ENCODE measurements at places on chromosomes 2 and 18.

DNA sequence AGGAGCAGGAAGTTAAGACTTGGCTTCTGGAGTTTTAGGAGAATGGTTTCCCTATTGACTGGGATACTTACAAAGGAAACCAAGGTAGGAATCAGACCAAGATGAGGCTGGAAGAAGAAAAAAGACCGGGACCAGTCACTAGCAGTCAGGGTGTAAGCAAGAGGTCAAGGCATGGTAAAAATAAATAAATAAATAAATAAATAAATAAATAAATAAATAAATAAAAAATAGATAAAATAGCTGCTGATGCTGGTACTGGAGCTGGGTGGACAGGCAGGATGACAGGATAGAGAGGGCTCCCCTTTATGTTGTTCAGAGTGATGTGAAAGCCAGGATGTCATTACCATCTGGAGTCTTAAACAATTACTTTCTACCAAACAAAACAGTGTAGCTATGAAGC lies 89.9 kb downstream of the MYO5B start:
- no peak overlapping the region for H3K4me3 ChIP-seq
- H3K36me3 ChIP-seq, result no peaks in the 10 kb centered on the region
- no peak for DNase-seq
- no peak overlapping the region for H3K27ac ChIP-seq

DNA sequence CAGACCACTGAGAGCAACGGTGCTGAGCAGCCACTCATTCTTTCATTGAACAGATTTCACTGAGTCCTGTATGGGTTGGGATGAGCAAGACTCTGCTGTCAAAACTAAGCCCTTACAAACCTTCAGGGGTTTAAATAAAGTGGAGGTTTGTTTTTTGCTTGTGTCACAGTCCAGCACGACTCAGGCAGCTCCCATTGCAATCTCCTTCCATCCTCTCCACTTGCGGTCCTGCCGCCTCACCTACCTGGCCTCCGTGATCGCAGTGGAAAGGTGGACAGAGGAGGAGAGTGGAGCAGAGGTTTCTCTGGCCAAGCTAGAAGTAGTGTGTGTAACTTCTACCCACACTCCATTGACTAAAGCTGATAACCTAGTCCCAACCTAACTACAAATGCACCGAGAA lies 332.2 kb downstream of the ZNF516 start:
- no peaks in the 10 kb centered on the region for H3K4me1 ChIP-seq
- no peak overlapping the region for H3K27ac ChIP-seq
- no peaks in the 10 kb centered on the region for H3K27me3 ChIP-seq
- no peaks in the 10 kb centered on the region for H3K36me3 ChIP-seq
- no peak overlapping the region for H3K4me3 ChIP-seq

DNA sequence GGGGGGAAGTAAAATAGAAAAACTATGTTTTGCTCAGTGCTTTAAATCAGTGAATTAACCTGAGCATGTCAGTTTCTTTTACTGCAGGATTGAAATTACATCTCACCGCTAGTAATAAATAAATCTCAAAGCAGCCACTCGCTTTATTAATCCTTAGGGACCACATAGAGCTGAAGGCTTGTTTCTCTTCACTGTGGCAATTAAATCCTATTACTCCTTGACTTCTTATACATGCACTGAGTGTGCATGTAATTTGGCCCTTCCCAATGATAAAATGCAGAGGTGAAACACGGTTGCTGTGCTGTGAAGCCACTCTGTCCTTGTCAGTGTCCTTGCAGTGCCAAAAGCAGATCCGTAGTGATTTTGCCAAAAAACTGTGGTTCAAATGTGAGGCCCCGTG lies 77.1 kb upstream of the RBM44 start:
- no peak overlapping the region for H3K4me3 ChIP-seq
- peaks cover 60% of the 10 kb centered on the region for H3K4me1 ChIP-seq
- H3K27me3 ChIP-seq, result no peaks in the 10 kb centered on the region
- DNase-seq, result peak; percentile 24

GRCh38 chr2:48434101-48434500 lies 95.9 kb upstream of the STON1 start:
- no peak for DNase-seq
- H3K27ac ChIP-seq, result no peak overlapping the region
- H3K4me1 ChIP-seq, result no peaks in the 10 kb centered on the region
- no peak overlapping the region for H3K4me3 ChIP-seq
- H3K27me3 ChIP-seq, result no peaks in the 10 kb centered on the region
- no peaks in the 10 kb centered on the region for H3K36me3 ChIP-seq

DNA sequence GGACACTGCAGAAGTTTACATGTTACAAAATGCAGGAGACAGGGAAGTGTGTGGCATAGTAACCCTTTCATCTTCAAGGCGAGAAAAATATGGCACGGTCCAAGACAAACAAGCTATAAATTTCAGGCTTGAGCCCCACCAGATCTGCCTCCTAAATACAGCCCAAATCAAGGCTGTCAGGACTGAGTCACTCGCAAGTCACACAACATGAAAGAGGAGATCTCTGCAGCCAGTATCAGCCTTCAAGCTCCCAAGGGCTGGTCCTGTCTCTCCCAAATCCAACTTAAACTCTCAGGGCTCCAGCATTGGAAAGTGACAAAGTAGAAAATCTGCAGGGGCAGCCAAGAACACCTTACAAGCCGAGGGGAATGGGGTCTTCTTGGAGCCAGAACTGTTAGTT lies 106.3 kb upstream of the GATA6 start:
- no peak for DNase-seq
- H3K4me1 ChIP-seq, result no peaks in the 10 kb centered on the region
- H3K4me3 ChIP-seq, result no peak overlapping the region
- no peaks in the 10 kb centered on the region for H3K36me3 ChIP-seq

DNA sequence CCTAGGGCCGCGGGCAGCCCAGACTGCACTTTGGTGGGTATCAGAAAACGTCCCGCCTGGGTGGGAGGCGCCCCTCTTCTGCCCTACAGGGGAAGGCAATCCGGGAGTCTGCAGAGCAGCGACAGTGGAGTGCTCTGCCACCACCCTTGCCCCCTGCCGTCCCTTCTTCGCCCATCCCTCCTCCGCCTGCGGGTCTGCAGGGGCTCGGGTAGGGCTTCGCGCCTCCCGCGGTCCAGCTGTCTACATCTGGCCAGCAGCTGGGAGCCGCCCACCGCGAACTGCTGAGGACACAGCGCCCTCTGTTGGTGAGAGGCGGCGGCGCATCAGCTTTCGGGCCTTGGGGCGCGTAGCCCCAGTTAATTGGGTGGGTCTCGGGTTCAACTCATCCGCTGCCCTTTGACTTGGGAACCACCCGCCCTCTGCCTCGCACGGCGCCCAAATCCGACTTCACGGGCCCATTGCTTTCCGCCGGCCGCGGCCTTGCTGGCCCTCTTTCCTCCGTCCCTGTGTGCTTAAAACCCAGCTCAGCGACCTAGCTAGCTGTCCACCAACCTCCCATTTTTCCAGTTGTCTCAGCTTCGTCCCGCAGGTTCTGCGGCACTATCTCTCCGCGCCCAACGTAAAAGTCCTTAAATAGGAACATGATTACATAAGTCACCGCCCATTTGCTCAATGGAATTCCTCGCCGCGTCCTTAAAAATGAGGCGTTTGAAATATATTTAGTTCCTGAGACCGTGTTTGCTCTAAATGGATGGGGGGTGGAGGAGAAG lies 17.6 kb downstream of the WNT10A start:
- no peak overlapping the region for H3K27ac ChIP-seq
- no peaks in the 10 kb centered on the region for H3K36me3 ChIP-seq
- peak overlapping the region; percentile 15 for H3K4me3 ChIP-seq
- DNase-seq, result peak; percentile 84

GRCh38 chr18:79460481-79461300 lies 65.0 kb downstream of the NFATC1 start:
- H3K27me3 ChIP-seq, result no peaks in the 10 kb centered on the region
- no peak overlapping the region for H3K4me3 ChIP-seq
- DNase-seq, result no peak
- H3K4me1 ChIP-seq, result peaks cover 23% of the 10 kb centered on the region
- H3K27ac ChIP-seq, result no peak overlapping the region
- H3K36me3 ChIP-seq, result peaks cover 33% of the 10 kb centered on the region

- no peak overlapping the region for H3K27ac ChIP-seq
- no peaks in the 10 kb centered on the region for H3K4me1 ChIP-seq
- no peaks in the 10 kb centered on the region for H3K36me3 ChIP-seq
- no peak overlapping the region for H3K4me3 ChIP-seq
- no peaks in the 10 kb centered on the region for H3K27me3 ChIP-seq
Measured at GRCh38 chr18:80104364-80104779, 4.7 kb upstream of the ADNP2 start.

DNA sequence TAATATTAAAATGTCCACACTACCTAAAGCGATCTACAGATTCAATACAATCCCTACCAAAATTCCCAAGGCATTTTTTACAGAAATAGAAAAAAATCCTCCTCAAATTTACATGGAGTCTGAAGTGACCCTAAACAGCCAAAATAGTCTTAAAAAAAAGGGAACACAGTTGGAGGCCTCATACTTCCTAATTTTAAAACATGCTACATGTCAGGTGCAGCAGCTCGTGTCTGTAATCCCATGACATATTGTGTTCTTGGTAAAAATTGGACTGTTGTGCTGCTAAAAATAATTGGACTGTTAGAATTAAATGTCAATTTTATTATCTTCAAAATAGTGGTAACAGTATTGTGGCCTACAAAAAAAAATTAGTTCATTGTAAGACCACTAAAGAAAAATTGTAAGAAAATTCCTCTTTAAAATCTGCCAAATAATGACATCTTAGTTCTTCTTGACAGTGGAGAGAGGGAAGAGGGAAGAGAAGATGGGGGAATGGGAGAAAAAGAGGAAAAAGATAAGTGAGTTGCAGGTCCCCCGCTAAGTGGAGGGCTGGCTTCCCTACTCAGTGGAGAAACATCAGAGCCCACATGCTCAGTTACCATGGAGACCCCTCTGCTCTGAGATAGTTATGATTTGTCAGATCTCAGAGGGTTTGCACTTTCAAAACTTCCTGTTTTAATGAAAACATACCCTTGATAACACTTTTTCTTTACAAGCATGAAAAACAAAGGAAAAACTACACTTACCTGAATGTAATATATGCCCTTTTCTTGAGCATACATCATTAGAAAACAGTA lies 46.5 kb downstream of the UNC50 start:
- H3K36me3 ChIP-seq, result no peaks in the 10 kb centered on the region
- no peak overlapping the region for H3K27ac ChIP-seq

GRCh38 chr18:31102025-31102684 lies at the start of gene DSC2:
DSC2 (minus strand) TSS chr18:31102421; CDS start chr18:31101971, 450 bp downstream.
- H3K27me3 ChIP-seq, result peaks cover 11% of the 10 kb centered on the region
- H3K36me3 ChIP-seq, result no peaks in the 10 kb centered on the region
- peaks cover 19% of the 10 kb centered on the region for H3K4me1 ChIP-seq
- peak; percentile 68 for DNase-seq
- peak within 1 kb of the TSS; percentile 67 for H3K4me3 ChIP-seq

GRCh38 chr18:25935356-25935755 lies 155.1 kb downstream of the SS18 start:
- H3K4me1 ChIP-seq, result no peaks in the 10 kb centered on the region
- no peak overlapping the region for H3K4me3 ChIP-seq
- no peaks in the 10 kb centered on the region for H3K27me3 ChIP-seq
- H3K36me3 ChIP-seq, result no peaks in the 10 kb centered on the region
- no peak overlapping the region for H3K27ac ChIP-seq
- DNase-seq, result no peak

DNA sequence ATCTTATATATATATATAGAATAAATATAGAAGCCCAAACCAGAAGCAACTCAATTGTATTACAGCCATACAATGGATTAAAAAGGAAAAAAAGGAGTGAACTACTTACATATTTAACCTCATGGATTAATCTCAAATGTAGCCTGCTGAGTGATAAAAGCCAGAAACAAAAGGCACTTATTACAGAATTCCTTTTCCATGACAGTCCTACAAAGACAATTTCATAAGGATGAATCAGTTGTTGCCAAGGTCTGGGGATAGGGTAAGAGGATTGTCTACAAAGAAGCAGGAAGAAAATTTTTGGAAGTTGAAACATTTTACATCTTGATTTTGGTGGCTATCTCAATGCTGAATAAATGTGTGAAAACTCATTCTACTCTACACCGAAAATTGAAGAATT lies 103.9 kb upstream of the DCC start:
- H3K27ac ChIP-seq, result no peak overlapping the region
- no peaks in the 10 kb centered on the region for H3K36me3 ChIP-seq
- DNase-seq, result no peak

DNA sequence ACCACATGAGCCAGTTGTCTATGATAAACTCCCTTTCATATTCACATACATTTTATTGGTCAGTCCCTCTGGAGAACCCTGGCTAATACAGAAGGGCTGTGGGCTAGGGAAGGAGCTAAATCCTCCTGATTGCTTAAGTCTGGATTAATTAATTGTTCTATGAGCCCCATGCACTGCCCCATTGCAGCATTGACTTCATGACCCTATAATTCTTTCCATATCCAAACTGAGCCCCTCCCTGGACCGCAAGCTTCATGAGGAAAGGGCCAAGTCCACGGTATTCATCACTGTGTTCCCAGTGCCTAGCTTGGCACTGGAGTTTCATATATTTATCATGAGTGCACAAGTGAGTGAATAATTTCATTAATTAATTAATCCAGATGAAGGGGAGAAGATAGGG lies 124.0 kb downstream of the MBD2 start:
- DNase-seq, result no peak
- H3K36me3 ChIP-seq, result no peaks in the 10 kb centered on the region
- H3K4me3 ChIP-seq, result no peak overlapping the region
- no peaks in the 10 kb centered on the region for H3K27me3 ChIP-seq
- H3K4me1 ChIP-seq, result no peaks in the 10 kb centered on the region
- no peak overlapping the region for H3K27ac ChIP-seq

DNA sequence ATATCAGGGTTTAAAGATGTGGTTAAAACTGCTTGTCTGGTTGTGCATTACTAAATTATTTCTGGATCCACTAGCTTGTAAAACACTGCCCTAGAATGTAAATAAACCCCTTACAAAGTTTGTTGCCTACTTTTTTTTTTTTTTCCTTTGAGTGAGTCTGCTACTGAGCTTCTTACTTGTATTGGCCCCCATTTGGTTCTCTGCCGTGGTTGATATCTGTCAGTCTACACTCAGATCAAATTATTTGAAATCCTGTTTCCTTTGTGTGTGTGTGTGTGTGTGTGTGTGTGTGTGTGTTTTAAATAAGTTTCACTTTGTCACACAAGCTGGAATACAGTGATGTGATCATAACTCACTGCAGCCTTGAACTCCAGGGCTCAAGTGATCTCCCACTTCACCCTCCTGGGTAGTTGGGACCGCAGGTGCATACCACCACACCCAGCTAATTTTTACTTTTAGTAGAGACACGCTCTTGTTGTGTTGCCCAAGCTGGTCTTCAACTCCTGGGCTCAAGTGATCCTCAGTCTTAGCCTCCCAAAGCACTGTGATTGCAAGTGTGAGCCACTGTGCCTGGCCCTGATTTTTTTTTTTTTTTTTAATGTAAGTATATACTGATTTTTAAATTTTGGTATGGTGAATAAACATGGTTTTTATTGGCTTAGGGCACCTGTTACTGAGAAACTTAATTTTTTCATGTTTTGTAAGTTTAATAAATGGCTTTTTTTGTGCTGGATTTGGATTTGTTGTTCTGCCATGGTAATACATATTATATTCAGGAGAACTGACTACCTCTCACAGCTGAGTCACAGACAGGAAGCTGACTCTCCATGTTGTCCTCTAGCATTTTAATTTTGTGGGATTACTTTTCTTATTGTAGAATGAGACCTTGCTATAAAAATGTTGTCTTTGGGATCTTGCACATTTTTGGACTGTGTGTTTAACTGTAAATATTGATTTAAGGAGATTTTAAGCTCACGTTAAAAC lies 48.5 kb downstream of the MAP4K4 start:
- no peaks in the 10 kb centered on the region for H3K36me3 ChIP-seq
- no peak overlapping the region for H3K27ac ChIP-seq
- H3K4me1 ChIP-seq, result peaks cover 36% of the 10 kb centered on the region
- no peak for DNase-seq

- no peaks in the 10 kb centered on the region for H3K36me3 ChIP-seq
- no peaks in the 10 kb centered on the region for H3K27me3 ChIP-seq
- H3K4me3 ChIP-seq, result no peak overlapping the region
- peak; percentile 89 for DNase-seq
- H3K27ac ChIP-seq, result no peak overlapping the region
Measured at GRCh38 chr2:8090748-8091700, 590.8 kb upstream of the ID2 start.

All from suprapubic skin (tissue), 4 donors.